8988T (cell line): ENCODE measurements at places on chromosomes 11 and 22.

GRCh38 chr22:40040927-40041326 is 46.2 kb downstream of the FAM83F start:
- no peak for DNase-seq

DNA sequence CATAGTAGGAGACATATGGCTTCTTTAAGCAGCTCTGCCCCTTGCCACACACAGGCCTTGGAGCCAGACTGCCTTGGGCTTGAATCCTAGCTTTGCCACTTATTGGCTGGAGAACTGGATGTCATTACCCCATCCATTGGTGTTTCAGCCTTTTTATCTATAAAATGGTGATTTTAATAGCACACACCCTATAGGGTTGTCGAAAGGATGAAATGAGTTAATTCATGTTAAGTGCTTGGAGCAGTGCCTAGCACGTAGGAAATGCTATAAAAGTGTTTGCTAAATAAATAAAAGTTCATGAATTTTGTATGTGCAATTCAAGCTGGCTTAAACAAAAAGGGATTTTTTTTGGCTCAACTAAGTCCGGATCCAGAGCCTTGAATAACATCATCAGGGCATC is 120.7 kb downstream of the TIMP3 start:
- DNase-seq = no peak

DNA sequence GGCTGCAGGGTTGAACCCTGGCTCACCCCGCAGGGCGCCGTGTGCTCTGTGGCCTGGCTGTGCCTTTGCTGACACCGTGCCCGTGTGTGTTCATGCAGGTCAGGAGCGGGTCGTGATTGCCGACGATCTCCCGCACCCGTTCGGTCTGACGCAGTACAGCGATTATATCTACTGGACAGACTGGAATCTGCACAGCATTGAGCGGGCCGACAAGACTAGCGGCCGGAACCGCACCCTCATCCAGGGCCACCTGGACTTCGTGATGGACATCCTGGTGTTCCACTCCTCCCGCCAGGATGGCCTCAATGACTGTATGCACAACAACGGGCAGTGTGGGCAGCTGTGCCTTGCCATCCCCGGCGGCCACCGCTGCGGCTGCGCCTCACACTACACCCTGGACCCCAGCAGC is 47.0 kb upstream of the PPP6R3 start:
- DNase-seq = no peak

DNA sequence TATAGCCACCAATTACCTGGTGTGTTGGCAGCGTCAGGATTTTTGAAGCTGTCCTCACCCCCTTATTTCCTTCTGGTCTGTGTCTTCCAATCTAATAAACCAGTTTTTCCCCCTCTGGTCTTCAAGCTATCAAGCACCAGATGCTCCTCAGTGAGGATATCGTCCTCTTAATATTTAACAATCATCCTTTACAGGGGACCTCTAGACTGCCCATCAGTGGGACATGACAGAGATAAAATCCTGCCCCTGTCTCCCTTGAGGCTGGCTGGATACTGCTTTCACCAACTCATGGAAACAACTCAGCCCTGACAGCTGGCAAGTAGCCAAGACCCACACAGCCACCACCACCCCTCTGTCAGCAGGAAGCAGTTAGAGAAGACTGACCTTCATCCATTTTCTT is 421.0 kb upstream of the API5 start:
- DNase-seq = no peak

DNA sequence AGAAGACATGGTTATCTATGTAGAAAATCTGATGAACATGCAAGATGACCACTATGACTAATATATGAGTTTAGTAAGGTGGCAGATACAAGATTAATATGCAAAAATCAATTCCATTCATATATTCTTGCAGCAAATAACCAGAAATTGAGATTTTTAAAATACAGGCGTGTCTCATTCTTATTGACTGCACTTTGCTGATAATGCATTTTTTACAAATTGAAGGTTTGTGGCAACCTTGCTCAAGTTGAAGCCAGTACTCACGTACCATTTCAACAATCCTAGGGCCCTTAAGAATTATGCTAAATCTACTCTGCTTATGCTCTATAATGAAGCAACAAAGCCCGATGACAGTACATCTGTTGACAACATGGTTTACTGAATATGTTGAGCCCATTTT is 104.6 kb downstream of the KCNQ1OT1 start:
- no peak for DNase-seq

DNA sequence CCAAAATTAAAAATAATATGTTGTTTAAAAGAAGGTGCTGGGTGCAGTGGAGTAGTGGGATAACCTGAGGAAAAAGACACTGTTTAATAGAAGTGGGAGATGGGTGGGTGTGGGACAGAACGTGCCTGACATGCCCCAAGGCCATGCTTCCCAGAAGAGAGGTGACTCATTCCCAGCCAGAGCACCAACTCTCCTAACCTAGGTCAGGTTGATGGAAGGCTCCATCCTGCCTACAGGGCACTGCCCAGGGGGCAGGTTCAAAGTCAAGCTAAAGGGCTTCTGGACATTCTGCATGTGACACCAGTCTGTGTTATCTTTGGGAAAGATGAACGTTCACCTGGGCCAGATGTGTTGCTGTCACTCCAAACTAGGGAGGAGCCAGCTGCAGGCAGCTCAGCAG is 453.1 kb downstream of the SOX6 start:
- DNase-seq = no peak

GRCh38 chr22:25359601-25360261 is 140.3 kb downstream of the CRYBB2 start:
- no peak for DNase-seq

DNA sequence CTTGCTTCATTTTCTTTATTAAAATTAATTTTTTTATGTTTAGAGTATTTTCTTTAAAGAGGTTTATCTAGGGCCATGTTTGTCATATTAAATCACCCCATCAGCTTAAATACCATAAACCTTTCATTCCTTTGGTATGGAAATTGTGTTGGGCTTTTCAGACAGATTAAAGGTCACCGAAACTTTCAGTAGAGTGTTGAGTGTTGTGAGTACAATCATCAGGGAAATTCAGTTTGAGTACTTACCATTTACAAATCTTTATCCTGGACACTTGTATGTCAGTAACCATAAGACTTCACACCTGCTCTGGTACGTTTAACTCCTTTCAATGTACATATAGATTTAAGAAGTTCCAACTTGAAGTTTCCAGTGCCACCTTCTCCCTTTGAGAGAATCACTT is 12.0 kb downstream of the PRMT3 start:
- no peak for DNase-seq

GRCh38 chr11:45876401-45876800 is 9.1 kb upstream of the MAPK8IP1 start:
- no peak for DNase-seq
